Neural progenitor cell (in vitro differentiated cells): ENCODE measurements at places on chromosomes 12 and 14. TPM values are rescaled to one million over a fixed set of nuclear protein-coding genes. Genes with fewer than 3 reads are reported as not detected.
A peak's percentile ranks its signal among the peaks of the same experiment; 100 is the strongest.

Gene CPNE6
- total RNA-seq = not detected in 2 replicates

Gene LMBR1L
- 32.7 and 69.5 TPM in 2 replicates for total RNA-seq

Gene NANOG
- total RNA-seq = not detected in 2 replicates

Gene GPN3
- total RNA-seq = 41.1 and 62.3 TPM in 2 replicates

Gene NTF3
- total RNA-seq = 6.7 and 11.0 TPM in 2 replicates

Gene DAAM1
- 22.5 and 39.5 TPM in 2 replicates for total RNA-seq

DNA sequence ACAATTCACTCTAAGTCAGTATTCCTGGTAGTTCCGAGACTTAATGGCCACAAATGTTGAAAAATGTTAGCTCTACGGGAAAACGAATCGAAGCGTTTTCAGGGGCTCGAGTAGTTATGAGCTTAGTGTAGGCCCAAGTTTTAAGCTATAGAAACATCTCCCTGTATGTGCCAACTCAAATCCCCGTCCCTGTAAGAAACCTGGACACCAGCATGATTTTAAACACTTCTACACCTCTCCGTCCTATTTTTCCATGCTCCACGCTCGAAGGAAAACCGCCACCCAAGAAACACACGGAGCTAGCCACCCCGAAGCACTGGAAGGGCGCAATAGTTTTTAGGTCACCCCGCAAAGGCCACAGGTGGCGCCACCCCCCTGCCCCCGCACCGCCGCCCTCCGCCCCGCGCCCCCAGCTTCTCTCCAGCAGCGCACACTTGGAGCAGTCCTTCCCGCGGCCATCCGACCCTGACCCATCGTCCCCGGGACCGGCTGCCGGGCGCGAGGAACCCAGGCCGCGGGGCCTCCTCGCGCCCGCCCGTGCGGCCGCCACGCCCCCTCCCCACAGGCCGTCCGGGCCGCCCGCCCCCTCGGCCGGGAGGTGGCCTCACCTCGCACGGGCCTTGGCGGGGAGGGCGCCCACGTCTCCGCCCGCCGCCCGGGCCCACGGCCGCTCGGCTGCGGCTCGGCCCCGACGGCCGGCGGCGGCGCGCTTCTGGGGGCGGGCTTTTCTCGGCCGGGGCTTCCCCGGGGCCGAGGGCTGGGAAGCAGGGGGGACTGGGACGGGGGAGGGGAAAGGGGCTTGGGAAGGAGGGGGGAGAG, 522 bp downstream of the R3HDM2 start:
- no peak for DNase-seq

DNA sequence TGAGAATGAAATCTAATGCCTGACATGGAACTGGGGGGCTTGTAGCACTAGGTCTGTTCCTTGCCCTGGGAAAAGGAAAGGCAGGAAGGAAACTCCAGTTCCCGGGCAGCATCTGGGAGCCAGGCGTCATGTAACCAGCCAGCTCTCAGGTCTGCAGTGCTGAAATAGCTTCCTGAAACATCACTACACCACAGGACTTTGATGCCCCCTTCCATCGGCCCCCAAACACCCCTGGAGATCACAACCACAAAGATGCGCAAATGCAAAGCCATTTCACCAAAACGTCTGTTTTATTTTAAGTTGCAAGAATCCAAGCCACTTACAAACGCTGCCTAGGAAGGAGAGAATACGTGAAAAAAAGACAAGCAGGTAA, 40.9 kb downstream of the KCTD10 start:
- DNase-seq = no peak

- DNase-seq = peak; percentile 9
Measured at GRCh38 chr12:64779354-64779974, 20.3 kb upstream of the GNS start.

DNA sequence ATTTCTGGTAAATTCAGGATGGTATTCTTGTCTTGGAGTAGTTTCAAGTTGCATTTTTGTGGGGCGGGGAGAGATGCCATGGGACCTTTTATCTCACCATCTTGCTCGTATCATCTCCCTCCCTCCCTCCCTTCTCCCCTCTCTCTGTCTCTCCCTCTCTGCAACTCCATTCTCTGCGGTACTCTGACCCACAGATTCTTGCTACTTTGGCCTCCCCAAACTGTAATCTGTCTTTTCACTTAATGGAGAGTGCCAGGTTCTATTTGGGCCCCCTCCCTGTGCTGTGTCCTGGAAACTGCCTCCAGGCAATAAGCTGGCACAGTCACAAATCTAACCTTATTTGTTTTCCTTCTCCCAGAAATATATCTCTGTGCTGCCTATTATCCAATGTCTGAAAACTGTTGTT, 175.2 kb downstream of the PAWR start:
- DNase-seq = no peak

DNA sequence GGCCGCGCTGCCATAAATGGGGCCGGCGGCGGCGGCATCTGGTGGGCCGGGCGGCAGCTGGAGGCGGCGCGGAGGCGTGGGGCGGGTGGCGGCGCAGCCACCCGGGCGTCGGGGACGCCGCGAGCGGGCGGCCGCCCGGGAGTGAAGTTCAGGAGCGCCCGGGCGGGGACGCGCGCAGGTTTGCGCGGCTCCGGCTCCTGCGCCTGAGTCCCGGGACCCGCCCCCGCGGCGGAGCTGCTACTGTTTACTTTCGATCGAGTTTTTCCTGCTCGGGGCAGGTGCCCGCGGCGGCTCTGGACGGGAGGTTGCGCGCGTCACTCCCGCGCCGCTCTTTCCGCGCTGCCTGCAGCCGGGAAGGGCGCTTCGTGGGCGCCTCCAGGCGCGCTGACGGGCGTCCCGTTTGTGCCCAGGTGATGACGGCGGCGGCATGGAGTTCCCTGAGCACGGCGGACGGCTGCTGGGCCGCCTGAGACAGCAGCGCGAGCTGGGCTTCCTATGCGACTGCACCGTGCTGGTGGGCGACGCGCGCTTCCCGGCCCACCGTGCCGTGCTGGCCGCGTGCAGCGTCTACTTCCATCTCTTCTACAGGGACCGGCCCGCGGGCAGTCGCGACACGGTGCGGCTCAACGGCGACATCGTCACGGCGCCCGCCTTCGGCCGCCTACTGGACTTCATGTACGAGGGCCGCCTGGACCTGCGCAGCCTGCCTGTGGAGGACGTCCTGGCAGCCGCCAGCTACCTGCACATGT, at the start of gene ZBTB42:
Gene ZBTB42, plus strand, starts transcription at position 331 of the 749 bp plus-strand sequence. Its CDS starts 97 bp downstream, at position 428.
- peak; percentile 69 for DNase-seq

- DNase-seq = no peak
Measured at GRCh38 chr14:94411638-94412037, 23.2 kb upstream of the SERPINA1 start.

DNA sequence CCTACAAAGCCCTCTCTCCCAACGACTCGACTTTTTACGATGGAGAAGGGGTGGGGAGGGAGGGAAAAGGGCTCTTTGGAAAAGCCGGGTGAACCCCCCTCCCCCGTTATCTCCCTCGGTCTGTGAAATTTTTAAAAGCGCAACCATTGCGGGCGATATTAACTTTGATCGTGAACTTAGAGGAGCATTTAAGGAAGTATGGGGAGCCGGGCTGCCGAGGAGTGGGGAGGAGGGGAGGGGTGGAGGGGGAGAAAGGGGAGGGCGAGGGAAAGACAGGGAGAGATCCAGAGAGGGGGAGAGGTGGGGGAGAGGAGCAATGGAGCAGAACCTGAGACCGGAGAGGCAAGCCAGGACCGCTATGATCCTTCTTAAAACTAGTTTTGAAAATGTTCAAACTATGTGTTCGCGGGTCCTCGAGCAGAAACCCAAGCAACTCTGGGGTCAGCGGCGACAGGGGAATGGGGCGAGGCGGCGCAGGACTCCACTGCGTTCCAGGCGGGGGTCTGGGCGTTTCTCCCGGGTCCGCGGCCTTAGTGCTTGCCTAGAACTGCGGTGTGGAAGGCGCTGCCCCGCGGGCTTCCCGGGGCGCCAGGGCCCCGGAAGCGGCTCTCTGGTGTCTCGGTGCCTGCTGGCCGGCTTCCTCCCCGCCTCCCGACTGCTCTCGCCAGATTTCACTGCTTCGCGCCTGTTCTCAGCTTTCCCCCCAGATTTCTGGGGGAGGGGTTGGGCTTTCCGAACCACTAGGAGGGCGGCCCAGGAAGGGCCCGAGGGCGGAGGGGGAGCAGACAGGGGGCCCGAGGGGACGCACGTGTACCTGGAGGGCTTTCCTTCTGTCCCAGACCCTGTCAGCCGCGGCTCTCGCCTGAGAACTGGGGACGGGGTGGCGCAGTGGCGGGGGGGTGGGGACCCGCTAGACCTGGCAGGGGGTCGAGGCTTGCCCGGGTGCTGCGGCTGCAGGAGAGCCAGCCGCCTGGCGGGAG, at the start of gene HOTAIR:
Gene HOTAIR, minus strand, starts transcription at position 871 of the 980 bp plus-strand sequence.
- DNase-seq = no peak

GRCh38 chr14:23804817-23805216, 148.8 kb upstream of the DHRS4 start:
- no peak for DNase-seq

DNA sequence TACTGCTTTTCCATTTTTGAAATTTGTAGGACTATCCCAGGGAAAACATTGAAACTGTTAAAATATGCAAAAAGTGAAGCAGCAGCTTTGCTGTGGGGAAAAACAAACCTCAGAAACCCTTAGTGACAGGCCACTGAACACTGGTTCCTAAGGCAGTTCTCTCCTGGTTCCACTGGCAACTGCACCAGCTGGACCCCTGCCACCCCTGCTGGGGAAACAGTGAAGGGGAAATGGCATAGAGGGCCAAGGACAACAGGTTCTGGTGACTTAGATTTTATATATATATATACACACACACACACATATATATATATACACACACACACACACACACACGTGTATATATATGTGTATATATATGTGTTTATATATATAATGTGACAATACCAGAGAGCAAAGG, 16.2 kb upstream of the KRT7 start:
- no peak for DNase-seq

DNA sequence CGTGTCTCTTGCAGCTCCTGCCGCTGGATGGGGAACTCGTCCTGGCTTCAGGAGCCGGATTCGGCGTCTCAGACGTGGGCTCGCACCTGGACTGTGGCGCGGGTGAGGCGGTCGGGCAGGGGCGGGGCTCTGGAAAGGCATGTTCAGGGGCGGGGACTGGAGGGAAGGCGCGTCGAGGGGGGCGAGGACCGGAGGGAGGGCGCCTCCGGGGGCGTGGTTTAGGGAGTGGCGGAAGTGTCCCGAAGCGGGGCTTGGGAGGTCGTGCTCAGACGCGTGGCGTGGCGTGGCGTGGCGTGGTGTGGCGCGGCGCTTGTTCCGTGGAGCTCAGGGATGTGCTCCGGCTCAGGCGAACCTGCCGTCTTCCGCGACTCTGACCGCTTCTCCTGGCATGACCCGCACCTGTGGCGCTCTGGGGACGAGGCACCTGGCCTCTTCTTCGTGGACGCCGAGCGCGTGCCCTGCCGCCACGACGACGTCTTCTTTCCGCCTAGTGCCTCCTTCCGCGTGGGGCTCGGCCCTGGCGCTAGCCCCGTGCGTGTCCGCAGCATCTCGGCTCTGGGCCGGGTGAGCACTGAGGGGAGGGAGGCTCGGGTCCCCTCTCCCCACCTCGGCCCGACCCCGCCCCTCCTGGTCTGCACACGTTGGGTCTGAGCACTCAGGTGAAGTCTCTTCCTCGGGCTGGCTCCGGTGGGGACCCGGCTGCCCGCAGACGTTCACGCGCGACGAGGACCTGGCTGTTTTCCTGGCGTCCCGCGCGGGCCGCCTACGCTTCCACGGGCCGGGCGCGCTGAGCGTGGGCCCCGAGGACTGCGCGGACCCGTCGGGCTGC, 6.2 kb downstream of the AMN start:
- DNase-seq = peak; percentile 91

DNA sequence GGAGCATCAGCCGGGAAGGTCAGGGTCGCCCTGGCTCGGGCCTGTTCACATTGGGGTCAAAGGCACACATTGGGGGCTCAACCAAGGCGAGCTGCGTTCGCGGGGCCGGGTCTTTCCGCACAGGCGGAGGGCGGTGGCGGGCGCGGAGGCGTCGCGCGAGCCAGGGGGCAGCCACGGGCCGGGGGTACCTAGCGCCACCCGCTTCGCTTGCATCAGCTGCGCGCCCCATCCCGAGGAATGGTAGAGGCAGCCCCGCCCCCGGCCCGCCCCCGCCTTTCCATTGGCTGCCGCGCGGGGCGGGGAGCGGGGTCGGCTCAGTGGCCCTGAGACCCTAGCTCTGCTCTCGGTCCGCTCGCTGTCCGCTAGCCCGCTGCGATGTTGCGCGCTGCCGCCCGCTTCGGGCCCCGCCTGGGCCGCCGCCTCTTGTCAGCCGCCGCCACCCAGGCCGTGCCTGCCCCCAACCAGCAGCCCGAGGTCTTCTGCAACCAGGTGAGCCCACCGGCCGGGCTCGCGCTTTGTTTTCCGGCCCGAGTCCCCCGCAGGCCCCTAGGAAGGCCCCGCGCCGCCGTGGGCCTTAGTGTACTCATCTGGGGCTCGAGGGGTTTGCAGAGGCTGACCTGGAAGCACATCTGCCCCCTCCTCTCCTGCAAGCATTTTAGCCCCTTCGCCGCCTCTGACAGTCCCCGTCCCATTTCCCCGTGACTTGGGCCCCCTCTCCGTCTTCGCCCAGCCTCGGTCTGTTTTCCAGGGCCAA, at the start of gene ALDH2:
Gene ALDH2, plus strand, starts transcription at position 326 of the 754 bp plus-strand sequence. Its CDS starts 50 bp downstream, at position 376.
- peak; percentile 94 for DNase-seq

DNA sequence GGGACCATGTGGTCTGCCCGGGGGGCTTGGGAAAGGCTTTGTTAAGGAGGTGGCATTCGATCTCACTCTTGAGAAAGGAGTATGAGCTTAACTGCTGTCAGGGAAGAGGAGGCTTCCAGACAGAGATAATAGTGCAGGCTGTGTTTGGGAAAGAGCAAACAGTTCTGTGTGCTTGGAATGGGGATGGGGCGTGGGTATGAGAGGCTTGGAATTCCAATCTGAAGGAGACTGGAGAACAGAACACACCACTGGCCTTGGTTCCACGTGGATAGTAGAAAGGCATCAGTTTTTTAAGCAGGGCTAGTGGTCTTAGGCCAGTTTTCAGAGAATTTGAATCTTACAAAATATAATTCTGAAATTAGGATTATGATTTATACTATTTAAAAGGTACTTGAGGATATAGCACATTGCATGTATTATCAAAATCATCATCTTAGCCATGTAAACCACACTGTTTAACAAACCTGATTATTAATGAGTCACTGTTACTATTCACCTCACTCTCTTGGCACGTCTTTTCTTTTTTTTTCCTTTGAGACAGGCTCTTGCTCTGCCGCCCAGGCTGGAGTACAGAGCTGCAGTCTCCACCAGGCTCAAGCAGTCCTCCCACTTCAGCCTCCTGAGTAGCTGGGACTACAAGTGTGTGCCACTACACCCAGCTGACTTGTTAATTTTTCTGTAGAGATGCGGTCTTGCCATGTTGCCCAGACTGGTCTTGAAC, 38.5 kb upstream of the KCNK13 start:
- no peak for DNase-seq

- DNase-seq = no peak
Measured at GRCh38 chr12:47087088-47087688, 7.4 kb upstream of the AMIGO2 start.

- DNase-seq = no peak
Measured at GRCh38 chr12:117699118-117699517, 269.7 kb downstream of the KSR2 start.

- no peak for DNase-seq
Measured at GRCh38 chr14:61287196-61287595, 6.1 kb upstream of the TMEM30B start.

DNA sequence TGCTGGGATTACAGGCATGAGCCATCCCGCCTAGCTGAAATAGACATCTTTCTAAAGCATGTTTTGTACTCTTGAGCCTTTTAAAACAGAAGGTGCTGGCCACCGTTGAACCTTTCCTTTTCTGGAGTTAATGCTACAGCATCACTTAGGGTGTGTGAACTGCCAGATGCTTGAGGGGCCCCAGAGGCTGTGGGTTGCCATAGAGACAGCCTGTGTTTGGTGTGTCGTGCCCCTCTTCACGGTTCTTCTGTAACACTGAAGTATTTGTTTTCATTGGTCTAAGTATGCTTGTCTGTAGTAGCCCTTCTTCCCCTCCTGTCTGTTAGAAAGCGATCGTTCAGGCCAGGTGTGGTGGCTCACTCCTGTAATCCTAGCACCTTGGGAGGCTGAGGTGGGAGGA, 30.8 kb downstream of the PLEKHG3 start:
- DNase-seq = no peak
